ENCODE measurements at places on chromosomes 7 and 10.

DNA sequence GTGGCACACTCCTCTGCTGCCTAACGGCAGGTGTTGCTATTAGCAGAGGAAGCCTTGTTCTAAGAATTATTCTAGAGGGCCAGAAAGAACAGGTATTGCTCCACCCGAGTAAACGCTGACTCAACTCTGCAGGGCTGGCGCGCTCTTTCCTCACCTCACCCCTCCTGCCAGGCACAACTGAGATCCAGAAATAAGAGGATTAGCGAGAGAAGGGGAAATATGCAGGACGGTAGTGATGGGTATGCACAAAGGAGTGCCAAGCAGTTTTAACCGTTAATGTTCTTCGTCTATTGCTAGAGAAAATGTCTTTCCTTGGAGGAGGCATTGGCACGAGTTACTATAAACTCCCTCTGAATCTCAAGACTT lies 369 bp upstream of the SCIN start:
- peak overlapping the region; percentile 71 for H3K4me3 ChIP-seq
- H3K4me1 ChIP-seq: peaks cover 35% of the 10 kb centered on the region
- peaks cover 50% of the 10 kb centered on the region for H3K27me3 ChIP-seq
- peaks cover 1% of the 10 kb centered on the region for H3K36me3 ChIP-seq

- no peak overlapping the region for H3K4me3 ChIP-seq
- H3K27ac ChIP-seq: no peak overlapping the region
- H3K27me3 ChIP-seq: peaks cover 19% of the 10 kb centered on the region
These were observed 238.0 kb upstream of the INHBA start for GRCh38 chr7:41940760-41941343.

GRCh38 chr10:4683137-4683536 lies 142.9 kb upstream of the AKR1E2 start:
- no peaks in the 10 kb centered on the region for H3K4me1 ChIP-seq
- H3K27me3 ChIP-seq: peaks cover 22% of the 10 kb centered on the region
- no peak overlapping the region for H3K27ac ChIP-seq
- H3K36me3 ChIP-seq: no peaks in the 10 kb centered on the region
- no peak for DNase-seq

DNA sequence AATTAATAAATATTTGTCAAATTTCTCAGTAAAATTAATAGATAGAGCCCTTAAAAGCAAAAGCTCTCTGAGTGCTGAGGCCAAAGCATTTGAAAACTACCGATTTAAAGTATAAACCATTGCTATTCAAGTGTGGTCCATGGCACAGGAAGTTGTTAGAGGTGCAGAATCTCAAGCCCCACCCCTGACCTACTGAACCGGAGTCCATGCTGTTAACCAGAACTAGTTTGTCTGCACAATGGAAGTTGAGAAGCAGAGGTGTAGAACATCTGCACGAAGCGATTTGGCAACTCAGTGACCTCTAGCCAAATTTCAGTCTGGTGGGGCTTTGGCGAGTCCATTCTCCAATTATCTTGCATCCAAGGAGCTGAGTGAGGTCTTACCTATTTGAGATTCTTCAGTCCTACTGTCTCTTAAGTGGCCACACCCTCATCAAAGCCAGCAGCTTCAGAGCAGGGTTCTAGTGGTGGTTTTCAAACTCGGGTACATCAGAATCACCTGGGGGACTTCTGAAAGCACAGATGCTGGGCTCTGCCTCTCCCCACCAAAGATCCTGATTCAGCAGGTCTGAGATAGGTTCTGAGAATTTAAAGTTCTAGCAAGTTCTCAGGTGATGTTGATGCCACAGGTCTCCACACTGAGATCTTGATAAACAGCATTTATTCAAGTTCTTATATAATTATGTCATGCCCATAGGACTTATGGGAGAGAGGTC lies 96.8 kb upstream of the SAMD8 start:
- peaks cover 26% of the 10 kb centered on the region for H3K36me3 ChIP-seq
- peak overlapping the region; percentile 72 for H3K27ac ChIP-seq
- H3K27me3 ChIP-seq: no peaks in the 10 kb centered on the region
- peaks cover 37% of the 10 kb centered on the region for H3K4me1 ChIP-seq

GRCh38 chr10:59087486-59087885 lies 89.0 kb upstream of the PHYHIPL start:
- no peaks in the 10 kb centered on the region for H3K4me1 ChIP-seq
- H3K27ac ChIP-seq: no peak overlapping the region
- H3K36me3 ChIP-seq: no peaks in the 10 kb centered on the region
- no peaks in the 10 kb centered on the region for H3K27me3 ChIP-seq

- DNase-seq: no peak
- no peaks in the 10 kb centered on the region for H3K27me3 ChIP-seq
- peak overlapping the region; percentile 64 for H3K27ac ChIP-seq
- H3K4me1 ChIP-seq: peaks cover 32% of the 10 kb centered on the region
- H3K4me3 ChIP-seq: no peak overlapping the region
- peaks cover 80% of the 10 kb centered on the region for H3K36me3 ChIP-seq
These were observed 38.5 kb downstream of the MCMBP start for GRCh38 chr10:119834188-119834587.
